8988T (cell line): ENCODE measurements at places on chromosomes 5 and 9.

DNA sequence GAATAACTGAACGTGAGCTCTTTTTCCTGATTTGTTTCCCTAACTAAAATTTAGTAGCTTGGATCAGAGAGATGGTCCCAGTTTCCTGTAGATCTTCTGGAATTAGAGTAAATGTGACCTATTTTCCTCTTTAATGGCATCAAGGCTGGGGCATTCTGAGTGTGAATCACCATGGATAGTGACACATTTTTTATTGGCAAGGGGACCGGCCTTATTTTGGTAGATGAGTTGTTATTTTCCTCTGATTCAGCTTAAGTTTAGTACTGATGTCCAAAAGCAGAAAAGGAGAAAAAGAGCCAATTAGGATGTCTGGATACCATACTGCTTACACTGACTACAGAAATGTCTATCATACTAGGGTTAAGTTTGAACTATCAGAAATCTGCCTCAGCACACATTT, 68.1 kb downstream of the RNF38 start:
- DNase-seq, result no peak

DNA sequence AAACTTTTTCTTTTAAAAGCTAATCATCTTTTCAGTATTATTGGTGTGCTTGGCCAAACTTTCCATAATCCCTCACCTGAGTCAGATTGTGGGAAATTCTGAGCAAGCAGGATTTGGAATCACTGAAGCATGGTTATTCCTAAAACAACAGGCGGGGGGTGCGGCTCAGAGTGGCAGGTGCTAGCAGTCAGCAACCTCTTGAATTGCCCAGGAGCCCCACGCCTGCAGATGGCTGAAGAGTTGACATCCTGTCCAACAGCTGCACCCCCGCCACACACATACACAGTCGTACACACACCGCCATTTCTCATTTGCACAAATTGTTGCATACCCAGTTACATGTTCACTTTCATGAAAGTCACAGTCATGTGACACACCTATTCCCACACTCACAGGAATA, 96.6 kb downstream of the LHX2 start:
- DNase-seq, result no peak

GRCh38 chr5:32210151-32210550, 36.0 kb upstream of the GOLPH3 start:
- no peak for DNase-seq

DNA sequence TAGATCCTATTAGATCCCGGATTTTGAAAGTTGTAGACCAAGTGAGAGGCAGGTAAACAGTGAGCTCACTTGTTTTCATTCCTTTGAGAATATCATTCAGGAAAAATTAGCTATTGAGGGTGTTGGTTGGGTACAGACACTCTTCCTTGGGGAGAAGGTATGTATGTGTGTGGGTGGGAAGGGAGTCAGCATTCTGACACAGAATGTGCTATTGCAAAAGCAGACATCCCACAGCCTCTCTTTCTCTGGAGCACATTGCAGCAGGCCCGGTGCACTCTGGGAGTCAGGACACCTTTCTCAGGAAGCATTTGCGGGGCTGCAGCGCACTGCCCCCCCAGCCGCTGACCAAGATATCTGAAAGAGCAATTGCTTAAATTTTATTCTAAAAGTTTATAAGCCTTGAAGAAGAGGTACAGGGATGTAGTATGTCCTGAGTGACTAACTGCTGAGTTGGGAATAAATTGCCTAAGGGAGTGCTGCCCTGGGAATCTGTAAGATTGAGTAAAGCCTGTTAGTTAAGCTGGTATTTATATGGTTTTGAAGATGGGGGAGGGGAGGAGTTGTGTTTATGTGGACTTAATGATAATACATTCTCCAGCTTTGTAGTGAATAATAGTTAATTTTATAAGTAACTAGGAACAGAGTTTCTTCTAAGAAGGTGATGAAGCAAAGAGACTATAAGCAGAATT, 5.2 kb downstream of the TNFAIP8 start:
- no peak for DNase-seq

GRCh38 chr5:136035837-136036236, 7.0 kb downstream of the TGFBI start:
- no peak for DNase-seq

GRCh38 chr9:137383081-137383783, 39.7 kb downstream of the EXD3 start:
- no peak for DNase-seq

- no peak for DNase-seq
These were observed 114.5 kb downstream of the RXRA start for GRCh38 chr9:134440636-134441226.

DNA sequence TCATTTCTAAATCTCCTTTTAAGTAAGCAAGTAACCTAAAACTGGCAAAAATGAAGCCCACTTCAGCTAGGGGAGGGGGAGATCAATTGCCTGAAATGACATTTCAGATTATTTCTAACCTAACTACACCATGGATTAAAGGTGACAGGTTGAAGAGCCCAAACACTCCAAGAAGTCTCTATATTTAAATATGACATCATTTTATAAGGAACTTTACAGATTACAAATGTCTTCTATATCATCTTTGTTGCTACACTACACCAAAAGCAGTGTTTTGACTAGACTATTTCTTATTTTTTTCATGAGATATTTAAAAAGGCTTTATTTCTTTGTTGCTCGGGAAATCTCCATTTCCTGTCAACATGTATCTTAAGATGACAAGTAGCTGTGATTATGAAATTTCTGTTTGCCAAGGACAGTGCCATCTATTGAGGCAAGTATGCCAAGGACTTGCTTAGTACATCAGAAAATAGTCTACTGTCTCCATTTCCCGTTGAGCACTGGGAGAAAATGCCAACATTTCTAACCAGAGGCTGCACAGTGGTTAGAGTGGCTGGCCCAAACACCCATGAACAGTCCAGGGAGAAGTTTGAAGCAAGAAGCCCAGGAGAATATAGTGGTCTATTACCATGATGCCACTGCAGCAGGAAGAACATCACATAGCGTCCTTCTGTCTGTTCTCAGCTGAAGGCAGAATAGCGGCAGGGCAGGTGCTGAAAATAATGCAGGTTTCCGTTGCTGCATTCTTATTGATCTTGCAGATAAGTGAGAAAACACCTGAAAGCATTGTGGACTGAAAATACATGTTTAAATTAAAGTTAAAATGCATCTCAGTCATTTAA, 93.4 kb upstream of the ITGA2 start:
- DNase-seq, result no peak

DNA sequence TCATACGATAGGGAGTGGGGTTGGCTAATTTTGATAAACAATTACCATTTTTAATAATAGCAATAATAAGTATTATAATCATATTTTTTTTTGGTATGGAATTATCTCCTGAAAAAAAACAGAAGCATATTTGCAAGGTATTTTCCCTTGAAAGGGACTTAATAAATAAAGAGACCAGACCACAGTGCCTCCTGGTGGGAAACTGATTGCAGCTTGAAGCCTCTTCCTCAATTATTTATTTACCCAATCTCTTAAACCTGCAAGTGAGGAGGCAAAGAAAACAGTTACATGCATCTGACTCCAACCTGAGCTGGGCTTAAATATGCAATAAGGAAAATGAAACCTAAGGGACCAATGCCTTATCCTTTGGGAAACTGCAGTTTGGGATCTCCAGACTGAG, 388.1 kb upstream of the ACO1 start:
- no peak for DNase-seq

- DNase-seq, result no peak
These were observed 92.2 kb upstream of the SMIM23 start for GRCh38 chr5:171693412-171693811.

DNA sequence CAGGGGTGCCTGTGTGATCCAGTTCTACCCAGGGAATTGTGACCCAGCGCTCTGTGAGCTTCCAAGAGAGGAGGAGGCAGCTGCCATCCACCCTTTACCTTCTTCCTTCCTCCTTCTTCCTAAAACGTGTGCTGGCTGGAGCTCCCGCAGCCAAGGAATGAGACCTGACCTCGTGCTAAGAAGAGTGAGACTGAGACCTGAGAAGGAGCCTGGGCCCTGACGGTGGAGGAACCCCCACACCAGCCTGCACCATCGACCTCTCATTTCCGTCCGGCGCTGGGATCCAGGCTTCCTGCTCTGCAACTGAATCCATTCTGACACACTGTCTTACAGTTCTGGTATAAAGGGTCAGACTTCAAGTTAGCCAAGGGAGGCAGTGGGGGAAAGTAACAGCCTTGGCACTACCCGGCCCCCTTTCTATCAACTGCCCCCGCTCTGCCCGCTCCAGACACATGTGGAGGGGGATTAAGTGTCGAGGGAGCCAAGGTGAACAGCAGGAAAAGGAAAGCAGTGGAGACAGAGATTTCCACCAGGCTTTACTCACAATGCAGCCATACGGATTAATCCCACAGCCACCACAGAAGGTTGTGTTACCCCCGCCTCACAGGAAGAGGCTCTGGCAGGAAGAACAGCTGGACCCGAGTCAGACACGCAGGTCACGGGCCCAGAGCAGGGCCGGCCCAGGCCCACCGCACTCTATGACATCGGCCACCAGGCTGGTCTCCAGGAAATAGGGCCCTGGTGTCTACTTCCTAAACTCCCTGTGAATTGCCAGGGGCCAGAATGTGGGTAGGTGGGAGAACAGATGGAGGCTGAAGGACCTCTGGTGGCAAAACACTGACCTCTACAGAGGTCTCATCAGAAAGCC, 15.8 kb downstream of the MGAT1 start:
- DNase-seq, result no peak

DNA sequence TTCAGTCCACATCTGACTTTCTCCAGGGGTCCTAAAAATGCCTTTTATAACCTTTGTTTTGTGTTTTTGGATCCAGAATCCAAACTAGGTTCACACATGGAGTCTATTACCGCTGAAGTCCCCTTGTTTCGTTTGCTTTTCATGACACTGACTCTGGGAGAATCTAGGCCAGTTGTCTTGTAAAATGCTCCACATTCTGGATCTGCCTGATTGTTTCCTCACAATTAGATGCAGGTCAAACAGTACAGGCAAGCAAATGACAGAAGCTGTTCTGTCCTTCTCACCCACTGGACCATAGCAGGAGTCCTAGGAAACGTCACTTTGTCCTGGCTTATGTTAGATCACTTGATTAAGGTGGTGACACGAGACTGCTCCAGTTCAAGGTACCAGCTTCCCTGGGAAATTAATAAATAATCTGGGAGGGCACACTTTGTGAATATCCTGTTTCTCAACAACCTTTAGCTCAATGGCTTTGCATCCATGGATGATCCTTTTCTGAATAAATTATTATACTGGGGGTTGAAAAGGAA, 34.1 kb downstream of the FABP6 start:
- DNase-seq, result no peak

DNA sequence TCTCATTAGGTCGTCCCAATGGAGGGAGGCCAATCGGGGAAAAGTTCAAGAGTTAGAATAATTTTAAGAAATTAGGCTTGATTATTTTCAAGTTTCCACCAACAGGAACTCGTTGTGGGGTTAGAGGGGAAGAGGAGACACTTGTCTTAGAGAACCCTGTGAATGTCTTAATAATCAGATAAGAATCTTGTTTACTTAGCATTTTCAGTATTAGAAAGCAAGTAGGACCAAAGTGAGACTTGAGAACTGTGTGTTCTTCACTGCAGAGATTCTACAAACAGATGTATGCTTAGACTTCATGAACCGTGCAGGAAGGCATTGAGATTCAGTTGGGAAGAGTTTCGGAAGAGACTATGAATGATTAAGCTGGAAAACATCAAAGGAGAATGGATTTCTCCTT, 69.0 kb upstream of the HMHB1 start:
- no peak for DNase-seq

DNA sequence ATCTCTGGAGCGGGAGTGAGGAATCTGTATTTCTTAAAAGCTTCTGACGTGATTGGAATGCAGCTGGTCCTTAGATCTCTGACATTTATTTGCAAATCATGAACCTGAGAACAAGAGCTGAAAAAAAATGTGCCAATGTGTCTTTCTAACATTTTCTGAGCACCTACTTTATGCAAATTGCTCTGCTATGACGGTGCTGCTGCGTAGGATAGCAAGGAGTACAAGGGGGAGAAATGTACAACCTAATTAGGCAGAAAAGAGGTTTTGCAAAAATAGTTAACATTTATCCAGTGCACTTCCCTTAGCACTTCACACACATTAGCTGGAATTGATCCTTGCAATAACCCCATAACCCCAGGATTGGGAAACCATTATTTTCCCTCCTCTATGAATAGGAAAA, 357.5 kb downstream of the TLE4 start:
- no peak for DNase-seq

- no peak for DNase-seq
These were observed 181.1 kb downstream of the TRIM32 start for GRCh38 chr9:116868201-116868600.

- DNase-seq, result no peak
These were observed 131.2 kb downstream of the RGS3 start for GRCh38 chr9:113594484-113595299.

GRCh38 chr9:133163504-133164172, at the start of gene GBGT1:
GBGT1 (minus strand) TSS chr9:133163914; CDS start chr9:133162412, 1,502 bp downstream.
- peak; percentile 37 for DNase-seq

DNA sequence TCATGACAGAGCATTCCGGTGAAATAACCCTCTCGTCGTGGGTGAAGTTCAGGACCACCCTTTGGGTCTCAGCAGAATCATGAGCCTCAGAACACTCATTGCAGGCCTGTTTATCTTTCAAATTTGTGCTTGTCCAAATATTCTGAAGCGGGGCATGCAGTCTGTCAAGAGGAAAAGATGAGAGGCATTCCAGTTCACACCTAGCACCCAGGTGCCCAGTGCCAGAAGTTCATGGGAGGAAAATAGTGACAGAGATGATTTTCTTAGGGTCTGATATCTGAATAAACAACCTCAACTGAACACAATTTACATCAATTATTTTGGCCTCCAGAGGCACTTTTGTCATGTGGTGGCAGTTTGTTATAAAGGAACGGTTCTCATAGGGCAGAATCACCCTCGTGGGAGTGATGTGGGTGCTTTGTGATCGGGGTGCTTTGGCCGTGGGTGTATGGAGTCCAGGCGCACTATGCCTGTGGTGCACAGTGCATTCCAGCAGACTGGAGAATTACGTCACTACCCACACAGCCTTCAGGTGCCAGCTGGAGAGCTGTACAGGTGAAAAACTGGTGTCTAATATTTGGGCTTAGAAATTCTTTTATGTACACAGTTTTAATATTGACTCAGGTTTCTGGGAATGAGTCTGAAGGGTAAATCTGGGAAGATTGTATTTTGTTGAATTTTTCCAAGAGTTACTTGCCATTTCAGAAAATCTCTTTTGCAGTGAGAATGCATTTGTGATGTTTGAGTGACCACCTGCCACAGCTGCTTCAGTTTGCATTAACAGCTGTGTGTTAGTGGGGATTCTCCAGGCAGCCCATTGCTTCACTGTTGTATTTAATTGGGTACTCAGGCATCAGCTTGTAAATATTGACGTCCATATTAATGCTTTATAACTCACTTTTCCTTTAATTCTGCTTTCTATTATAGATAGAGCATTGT, 289.3 kb downstream of the FANCC start:
- no peak for DNase-seq
